ENCODE measurements at places on chromosomes 4 and X. TPM values are rescaled to one million over a fixed set of nuclear protein-coding genes. Genes with fewer than 3 reads are reported as not detected.

DNA sequence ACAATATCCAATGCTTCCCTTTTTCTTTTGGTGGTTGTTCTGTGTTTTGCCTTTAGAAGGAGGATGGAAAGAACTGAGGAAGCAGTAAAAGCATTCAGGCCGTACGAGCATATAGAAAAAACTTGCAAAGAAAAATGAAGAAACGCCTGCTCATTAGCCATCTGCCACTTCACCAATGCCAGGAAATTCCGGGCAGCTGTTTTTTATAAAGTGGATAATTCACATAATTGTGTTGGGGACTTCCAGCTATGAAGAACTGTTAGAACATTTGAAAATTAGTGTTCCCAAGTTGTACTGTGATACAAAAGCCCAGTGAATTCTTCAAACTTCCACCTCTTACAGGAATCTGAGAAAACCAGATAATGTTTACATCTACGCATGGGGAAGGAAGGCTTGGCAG, 11.7 kb downstream of the RELL1 start:
- DNase-seq = no peak

DNA sequence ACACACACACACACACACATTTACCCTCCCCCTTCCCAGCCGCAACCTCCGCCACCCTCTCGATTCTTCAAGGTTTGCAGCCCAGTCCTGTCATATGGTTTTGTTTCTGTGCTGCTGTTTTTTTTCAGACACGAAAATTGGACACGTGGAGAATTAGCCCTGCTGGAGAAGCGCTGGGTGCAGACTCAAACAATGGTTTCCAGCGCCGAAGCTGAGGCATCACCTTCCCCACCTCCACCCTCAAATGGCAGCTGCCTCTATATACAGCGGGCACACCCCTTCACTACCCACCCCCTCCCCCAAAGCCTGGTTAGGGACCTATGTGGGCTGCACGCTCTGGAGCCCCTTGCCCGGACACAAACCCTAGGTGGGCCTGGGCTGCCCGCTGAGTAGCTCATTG, 87.9 kb downstream of the BCOR start:
- no peak for DNase-seq

GRCh38 chr4:121155893-121156292, 8.2 kb downstream of the TNIP3 start:
- no peak for DNase-seq

- no peak for DNase-seq
Measured at GRCh38 chrX:150211988-150212387, 151.1 kb upstream of the MAMLD1 start.

ERCC6L gene
- total RNA-seq = 8.2 TPM

- DNase-seq = no peak
Measured at GRCh38 chr4:11451716-11452115, 23.0 kb upstream of the HS3ST1 start.

METTL14 gene
- 53.1 TPM for total RNA-seq

GRCh38 chrX:143570782-143571181, 53.5 kb upstream of the SPANXN3 start:
- no peak for DNase-seq

- no peak for DNase-seq
Measured at GRCh38 chr4:159445692-159446091, 342.8 kb downstream of the RAPGEF2 start.

- no peak for DNase-seq
Measured at GRCh38 chr4:8855818-8856245, 15.8 kb downstream of the HMX1 start.
